ENCODE measurements at places on chromosomes 13 and 19. TPM values are rescaled to one million over a fixed set of nuclear protein-coding genes. Genes with fewer than 3 reads are reported as not detected.

Gene PROZ
- total RNA-seq, result not detected

Gene PNMA8B
- 15.8 TPM for total RNA-seq

Gene NTF4
- total RNA-seq, result not detected

Gene CD209
- 12.6 TPM for total RNA-seq

Gene ZFR2
- total RNA-seq, result not detected

- H3K36me3 ChIP-seq, result no peaks in the 10 kb centered on the region
- no peak overlapping the region for H3K4me3 ChIP-seq
- H3K4me1 ChIP-seq, result no peaks in the 10 kb centered on the region
- no peaks in the 10 kb centered on the region for H3K27me3 ChIP-seq
- no peak overlapping the region for H3K27ac ChIP-seq
- no peak for DNase-seq
These were observed 12.1 kb upstream of the TDRD3 start for GRCh38 chr13:60384911-60385310.

DNA sequence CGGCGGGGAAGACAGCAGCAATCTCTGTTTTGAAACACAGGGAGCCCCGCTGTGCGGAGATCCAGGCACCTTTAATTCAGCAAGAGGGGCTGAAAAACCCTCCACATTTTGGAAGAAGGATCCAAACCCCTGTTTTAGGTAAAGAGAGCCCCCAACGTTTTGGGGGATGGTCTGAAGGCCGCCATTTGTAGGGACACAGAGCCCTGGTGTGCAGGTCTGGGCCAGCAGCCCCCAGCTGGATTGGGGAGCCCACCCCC lies 3.5 kb upstream of the HOOK2 start:
- H3K27me3 ChIP-seq, result no peaks in the 10 kb centered on the region
- H3K36me3 ChIP-seq, result no peaks in the 10 kb centered on the region
- peak overlapping the region; percentile 96 for H3K27ac ChIP-seq
- peak overlapping the region; percentile 68 for H3K4me3 ChIP-seq
- H3K4me1 ChIP-seq, result peaks cover 30% of the 10 kb centered on the region
- no peak for DNase-seq

DNA sequence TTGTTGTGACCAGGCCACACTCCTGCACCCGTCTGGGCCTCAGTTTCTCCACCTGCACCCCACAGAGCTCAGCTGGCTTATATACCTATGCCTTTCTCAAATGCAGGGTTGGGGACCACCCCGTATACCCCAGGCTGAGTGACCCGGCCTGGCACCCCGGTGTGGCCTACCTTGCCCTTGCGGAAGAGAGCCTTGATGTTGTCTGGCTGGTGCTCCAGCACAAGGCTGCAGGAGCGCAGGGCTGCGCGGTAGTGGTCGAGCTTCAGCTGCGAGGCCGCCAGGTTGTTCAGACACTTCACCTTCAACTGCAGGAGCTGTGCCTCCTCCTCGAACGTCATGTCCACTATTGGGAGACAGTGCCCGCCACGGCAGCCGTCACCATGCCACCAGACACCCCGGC lies 5.9 kb downstream of the FKBP8 start:
- H3K36me3 ChIP-seq, result peaks cover 67% of the 10 kb centered on the region
- H3K27me3 ChIP-seq, result no peaks in the 10 kb centered on the region
- no peak for DNase-seq
- no peak overlapping the region for H3K27ac ChIP-seq
- peaks cover 3% of the 10 kb centered on the region for H3K4me1 ChIP-seq

- no peaks in the 10 kb centered on the region for H3K27me3 ChIP-seq
- no peak overlapping the region for H3K4me3 ChIP-seq
- no peaks in the 10 kb centered on the region for H3K4me1 ChIP-seq
- peak; percentile 24 for DNase-seq
These were observed 19.9 kb downstream of the PPP5C start for GRCh38 chr19:46366620-46367292.

DNA sequence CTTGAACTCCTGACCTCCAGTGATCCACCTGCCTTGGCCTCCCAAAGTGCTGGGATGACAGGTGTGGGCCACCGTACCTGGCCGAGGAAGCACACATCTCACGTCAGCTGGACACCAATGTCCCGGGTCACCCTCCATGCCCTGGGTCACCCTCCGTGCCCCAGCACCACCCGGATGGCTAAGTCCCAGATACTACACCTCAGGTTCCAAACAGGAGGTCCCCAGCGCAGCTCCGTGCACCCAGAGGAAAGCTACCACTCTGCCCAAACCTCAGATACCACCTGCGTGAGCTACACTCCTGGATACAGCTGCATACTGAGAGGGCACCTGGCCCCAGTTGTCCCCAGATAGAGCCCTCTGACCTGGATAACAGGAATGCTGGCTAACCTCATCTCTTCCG lies 14.0 kb downstream of the LRRC4B start:
- no peak overlapping the region for H3K27ac ChIP-seq
- no peak for DNase-seq
- peaks cover 8% of the 10 kb centered on the region for H3K27me3 ChIP-seq

- H3K4me1 ChIP-seq, result peaks cover 11% of the 10 kb centered on the region
- DNase-seq, result no peak
- no peak overlapping the region for H3K4me3 ChIP-seq
These were observed 161.0 kb downstream of the KCTD12 start for GRCh38 chr13:76725211-76725610.

GRCh38 chr19:19530423-19530804 lies 1.7 kb downstream of the YJEFN3 start:
- no peaks in the 10 kb centered on the region for H3K27me3 ChIP-seq
- DNase-seq, result no peak
- H3K27ac ChIP-seq, result no peak overlapping the region
